ENCODE measurements at places on chromosomes 1 and 21.

- DNase-seq: no peak
These were observed 1.2 kb downstream of the KCNQ4 start for GRCh38 chr1:40784771-40785151.

- no peak for DNase-seq
These were observed 94.3 kb downstream of the ADGRL4 start for GRCh38 chr1:78911956-78912880.

DNA sequence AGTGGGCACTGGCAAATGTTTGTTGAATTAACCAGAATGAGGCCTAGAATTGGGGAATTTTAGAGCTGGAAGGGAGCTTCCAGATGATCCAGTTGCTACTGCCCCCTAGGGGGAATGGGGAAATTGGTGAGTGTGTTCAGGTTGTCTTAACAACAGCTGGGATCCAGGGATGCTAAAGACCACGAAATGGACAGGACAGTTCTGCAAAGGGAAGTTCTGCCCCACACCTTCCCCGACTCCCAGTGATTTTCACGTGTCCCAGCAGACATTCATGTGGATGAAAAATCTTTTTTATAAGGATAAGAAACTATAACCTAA, 33.9 kb downstream of the TRIM62 start:
- peak; percentile 41 for DNase-seq

DNA sequence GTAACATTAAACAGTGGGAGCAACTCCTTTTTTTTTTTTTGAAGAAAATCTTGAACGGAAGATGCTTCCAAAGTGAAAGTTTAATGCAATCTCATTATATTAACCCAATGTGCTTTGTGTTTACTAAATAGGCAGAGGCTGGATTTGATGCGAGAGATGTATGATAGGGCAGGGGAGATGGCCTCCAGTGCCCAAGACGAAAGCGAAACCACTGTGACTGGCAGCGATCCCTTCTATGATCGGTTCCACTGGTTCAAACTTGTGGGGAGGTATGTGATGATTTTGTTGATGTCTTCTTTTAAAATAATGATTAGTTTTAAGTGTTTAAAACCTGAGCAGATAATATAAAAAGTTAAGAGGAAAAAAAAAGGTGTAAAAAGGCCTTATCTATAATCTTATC, 74.2 kb upstream of the PGD start:
- no peak for DNase-seq

DNA sequence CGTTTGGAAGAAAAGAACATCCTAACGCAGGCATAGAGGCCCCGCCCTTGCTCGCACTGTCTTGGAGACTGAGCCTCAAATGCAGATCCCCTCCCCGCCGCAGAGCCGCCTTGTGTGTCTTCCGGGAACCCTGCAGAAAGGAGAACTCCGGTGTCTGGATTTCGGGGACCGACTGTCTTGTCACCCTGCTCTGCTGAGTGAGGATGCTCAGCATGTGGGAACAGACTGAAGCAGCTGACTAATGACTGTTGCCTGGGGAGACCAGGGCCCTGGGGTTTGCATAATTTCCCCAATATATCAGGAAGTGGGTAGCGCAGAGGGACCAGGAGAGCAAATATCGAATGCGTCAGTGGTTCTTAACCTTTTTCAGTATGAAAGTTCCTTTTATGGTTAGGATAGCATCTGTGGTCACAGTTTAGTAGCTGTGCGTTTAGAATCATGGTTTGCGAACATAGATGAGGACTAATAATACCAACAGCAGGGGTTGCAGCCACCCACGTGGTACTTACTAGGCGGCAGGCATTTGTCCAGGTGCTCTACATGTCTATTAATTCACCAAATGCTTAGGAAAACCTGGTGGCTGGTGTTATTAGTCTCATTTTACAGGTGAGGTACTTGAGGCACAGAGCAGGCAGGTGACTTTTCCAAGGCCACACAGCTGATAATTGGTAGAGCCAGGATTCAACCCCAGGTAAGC, 14.3 kb downstream of the GPR137B start:
- no peak for DNase-seq

Data from fibroblast of skin of scalp (primary cell).